NCI-H1417 treated with DMSO at 0.1 percent for 48 hours (cell line): ENCODE measurements at places on chromosomes 7 and 10.

DNA sequence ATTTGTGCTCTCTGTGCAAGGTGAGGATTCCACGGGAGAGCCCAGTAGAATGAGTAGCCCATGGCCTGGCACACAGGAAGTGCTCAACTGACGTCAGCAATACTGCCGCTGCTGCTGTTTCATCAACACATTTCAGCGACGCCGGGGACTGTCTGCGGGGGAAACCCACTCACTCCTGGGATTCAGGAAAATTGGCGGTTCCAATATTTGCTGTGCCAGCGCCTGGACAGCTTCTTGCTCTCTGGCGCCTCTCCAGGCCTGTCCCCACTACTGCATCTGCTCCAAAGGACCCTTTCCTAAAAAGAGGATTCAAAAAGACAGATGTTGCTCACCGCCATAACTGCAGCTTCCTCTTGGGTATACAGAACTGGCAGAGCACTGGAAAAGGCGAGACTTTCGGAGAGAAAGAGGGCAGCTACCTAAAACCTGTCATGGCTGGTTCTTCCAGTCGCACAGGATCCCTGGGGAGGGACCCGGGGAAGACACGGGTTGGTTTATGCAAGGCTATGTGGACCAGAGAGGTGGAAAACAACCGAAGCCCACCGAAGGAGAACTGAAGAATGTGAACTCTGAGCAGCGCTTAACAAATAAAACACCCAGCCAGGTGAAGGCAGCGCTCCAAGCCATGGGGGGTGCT, 39.7 kb upstream of the ENO4 start:
- no peak for DNase-seq

DNA sequence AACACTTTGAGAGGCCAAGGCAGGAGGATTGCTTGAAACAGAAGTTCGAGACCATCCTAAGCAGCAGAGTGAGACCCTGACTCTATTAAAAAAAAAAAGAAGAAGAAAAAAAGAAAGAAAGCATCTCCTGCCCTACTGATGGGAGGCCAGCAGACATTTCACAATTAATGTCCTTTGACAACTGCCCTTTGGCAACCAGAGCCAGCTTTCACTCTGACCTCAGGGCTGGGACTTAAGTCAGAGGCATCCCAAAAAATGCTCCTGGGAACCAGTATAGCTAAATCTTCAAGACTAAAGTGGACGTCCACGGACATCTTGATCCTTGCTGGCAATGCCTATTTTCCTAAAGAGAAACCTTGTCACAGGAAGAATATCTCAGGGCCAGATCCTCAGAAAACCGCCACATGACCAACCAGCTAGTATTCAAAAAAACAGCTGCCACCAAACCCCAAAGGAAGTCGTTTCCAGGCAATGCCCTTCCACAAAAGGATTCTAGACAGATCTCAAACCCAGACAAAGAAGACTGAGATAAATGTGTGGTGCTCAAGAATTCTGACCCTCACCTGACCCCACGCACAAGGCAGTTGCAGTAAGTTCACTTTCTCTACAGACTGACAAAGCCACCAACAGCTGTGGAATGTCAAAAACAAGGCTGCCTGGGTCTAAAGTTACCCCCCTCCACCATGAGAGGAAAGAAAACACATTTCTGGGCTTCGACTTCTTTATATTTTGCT, 18.4 kb downstream of the GFRA1 start:
- DNase-seq, result no peak

GRCh38 chr7:110105840-110106239, 985.1 kb upstream of the LRRN3 start:
- DNase-seq, result no peak

DNA sequence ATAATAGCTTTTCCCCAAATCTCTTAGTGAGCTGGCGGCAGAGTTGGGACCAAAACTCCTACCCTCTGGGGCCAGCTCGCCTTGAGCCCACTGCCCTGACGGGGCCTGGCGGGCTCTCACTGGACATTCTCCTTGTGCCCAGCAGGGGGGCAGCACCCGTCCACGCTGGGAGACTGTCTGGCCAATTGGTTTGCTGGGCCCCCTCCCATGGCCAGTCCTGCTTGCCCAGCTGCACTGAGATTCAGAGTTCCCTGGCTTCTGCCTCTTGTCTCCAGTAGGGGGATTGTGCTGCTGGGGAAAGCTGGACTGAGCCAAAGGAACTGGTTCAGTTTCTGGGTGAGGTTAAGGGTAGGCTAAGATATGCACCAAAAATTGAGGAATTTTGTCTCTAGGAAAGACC, 59.8 kb downstream of the RAMP3 start:
- DNase-seq, result no peak

DNA sequence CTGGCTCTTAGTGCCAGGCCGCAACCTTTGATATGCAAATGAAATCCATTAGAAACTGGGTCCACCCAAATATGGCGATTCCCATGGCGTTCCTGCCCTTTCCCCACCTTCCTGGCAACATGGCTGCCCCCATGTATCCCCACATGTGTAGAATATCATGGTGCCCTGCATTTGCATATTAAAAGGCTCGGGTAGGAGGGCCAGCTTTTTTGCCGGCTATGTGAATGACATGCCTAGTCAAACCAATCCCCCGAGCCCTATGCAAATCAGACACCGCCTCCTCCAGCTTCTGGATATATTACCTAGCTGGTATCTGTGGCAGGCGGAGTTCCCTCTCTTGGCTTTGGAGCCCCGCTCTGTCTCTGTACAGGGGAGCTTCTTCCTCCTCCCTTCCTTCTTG, 18.3 kb downstream of the MMS19 start:
- DNase-seq, result no peak

GRCh38 chr10:127441350-127442219, 107.5 kb upstream of the NPS start:
- DNase-seq, result no peak

GRCh38 chr7:155551785-155552611, 5.6 kb upstream of the CNPY1 start:
- DNase-seq, result no peak

GRCh38 chr7:118194571-118194970, 10.6 kb downstream of the LSM8 start:
- DNase-seq, result no peak

DNA sequence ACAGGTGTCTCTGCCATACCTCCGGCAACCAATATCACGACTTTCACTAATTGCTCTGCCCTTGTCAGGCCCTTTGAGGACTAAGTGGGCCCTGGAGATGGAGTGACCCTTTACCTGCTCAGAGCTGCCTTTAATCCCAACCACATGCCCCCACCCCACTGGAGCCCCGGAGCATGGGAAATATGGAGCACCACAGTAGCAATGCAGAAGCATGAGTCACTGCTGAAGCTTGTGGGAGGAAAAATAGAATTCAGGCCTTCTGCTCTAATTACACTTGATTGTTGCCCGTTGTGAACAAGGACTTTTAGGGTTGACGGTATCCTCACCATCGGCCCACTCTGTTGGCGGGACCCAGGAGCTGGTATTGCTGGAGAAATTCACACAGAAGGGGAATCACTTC, 52.5 kb upstream of the FRMD4A start:
- no peak for DNase-seq

DNA sequence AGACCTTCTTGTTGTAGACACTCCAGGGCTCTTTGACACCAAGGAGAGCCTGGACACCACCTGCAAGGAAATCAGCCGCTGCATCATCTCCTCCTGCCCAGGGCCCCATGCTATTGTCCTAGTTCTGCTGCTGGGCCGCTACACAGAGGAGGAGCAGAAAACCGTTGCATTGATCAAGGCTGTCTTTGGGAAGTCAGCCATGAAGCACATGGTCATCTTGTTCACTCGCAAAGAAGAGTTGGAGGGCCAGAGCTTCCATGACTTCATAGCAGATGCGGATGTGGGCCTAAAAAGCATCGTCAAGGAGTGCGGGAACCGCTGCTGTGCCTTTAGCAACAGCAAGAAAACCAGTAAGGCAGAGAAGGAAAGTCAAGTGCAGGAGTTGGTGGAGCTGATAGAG, 5.5 kb downstream of the GIMAP7 start:
- no peak for DNase-seq

GRCh38 chr7:26709210-26709990, 155.0 kb downstream of the SKAP2 start:
- no peak for DNase-seq

DNA sequence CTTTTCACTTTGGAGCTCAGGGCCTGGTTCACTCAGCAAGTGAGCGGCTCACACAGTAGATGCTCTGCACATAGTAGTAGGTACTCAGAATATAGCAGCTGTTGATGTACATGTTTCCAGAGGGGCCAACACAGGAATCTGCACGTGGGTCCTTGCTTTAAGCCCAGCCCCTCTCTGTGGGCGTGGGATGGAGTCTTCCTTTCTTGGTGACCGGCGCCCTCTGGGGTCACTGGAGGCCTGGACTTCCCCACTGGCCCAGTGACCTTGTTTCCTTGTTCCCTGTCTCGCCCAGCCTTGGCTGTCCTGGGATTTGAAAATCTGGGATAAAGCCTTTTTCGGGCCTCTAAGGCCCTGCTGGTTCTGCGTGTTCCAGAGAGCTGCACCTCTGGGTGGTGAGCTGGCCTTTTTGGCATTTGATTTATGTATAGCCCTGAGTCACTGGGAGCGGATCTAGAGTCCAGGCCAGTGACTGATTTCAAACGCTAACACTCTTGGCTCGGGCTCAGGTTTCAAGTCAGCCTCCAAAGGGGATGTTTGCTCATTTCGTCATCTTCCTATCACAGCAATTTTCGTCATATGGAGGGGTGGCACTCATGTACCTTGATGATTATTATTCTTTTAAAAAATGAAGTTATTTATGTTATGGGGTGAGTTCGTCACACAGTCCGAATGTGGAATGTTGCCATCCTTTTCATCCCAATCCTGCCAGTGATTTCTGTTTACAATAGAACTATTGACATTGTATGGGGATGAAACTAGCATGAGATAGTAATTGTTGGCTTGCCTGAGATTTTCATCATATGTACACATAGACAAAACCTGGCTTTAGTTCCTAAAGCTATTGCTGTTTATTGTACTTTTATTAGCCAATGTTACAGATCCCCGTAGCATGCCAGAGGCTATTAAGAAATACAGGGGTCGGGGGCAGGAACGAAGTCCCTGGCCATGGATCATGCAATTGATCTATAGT, 65.5 kb downstream of the CUX1 start:
- no peak for DNase-seq

DNA sequence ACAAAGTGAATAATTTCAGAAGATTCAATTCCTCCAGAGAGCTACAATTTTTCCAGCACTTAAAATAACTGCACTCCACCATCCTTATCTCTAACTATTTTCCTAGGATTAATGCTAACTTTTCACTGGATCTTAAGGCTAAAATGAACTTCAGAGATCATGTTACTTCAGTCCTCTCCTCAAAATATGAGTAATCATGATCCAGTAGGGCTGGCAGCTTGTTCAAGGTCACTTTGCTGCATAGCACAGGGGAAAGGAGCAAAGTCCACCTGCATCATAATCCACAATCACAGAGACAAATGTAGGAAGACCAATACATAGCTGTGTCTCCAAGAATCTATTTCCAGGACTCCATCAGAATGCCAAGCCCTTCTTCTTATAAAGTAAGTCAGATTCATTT, 150.3 kb downstream of the LRRTM3 start:
- DNase-seq, result no peak

DNA sequence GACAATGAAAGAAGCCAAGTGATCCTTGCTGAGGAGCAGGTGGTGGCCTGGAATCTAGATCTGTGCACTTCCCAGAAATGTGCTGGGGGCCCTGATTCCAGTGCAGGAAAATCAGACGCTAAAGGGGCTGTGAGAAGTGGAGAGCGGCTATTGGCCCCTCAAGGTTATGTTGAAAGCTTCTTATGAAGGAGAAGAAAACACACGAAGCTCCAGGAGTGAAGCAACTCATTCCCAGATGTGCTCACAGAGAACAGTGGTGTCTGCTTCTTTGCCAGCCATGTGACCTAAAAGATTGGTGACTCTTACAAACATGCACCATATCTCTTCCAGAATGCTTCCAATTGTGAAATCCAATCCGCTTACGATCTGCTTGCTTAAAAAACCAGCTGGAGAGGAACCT, 679.3 kb upstream of the IGFBP3 start:
- no peak for DNase-seq

GRCh38 chr10:97762056-97762455, 9.7 kb downstream of the SFRP5 start:
- DNase-seq, result no peak

GRCh38 chr10:75542906-75543305, 111.5 kb downstream of the LRMDA start:
- no peak for DNase-seq

DNA sequence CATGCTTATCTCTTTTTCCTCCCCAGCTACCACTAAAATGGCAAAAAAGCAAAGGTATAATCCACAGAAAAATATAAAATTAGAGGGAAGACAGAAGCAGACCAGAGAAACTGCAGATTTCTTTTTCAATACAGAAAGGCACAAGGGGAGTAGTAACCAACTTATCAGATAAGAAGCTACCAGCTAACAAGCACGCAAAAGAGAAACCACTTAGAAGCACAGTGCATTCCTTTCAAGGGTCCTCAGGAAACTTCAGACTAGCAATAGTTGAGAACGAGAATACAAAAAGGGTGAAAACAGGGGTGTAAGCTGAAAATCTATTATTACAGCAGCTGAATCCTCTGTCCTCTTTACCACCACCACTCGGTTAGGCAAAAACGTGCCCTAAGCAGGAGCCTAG, 9.9 kb upstream of the OR2A5 start:
- no peak for DNase-seq

- no peak for DNase-seq
Observed at GRCh38 chr10:70197235-70197945, 27.1 kb upstream of the SAR1A start.

DNA sequence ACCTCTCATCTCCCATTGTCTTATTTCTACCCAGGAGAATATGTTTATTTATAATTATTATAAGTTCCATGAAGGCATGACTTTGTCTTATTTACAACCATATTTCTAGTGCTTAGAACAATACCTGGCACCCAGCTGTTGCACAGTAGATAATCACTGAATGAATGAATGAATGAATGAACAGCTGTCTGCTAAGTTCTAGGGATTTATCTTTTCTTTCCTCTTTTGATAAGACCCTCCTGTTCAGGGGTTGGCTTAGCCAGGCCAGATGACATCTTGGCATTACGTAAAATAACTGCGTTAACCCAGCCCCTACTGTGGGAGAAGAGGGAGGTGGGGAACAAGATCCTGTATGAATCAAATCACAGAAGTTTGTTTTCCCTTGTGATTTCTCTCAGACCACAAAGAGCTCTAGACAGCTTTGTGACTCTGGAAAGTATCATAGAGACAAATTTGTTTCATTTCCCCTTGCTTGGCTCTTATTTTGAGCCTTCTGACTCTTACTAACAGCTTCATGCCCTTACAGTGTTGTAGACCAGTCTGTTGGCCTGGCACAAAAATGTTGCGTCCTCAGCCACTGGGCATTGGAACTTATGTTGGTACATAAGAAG, 8.4 kb downstream of the ZNF862 start:
- DNase-seq, result no peak

DNA sequence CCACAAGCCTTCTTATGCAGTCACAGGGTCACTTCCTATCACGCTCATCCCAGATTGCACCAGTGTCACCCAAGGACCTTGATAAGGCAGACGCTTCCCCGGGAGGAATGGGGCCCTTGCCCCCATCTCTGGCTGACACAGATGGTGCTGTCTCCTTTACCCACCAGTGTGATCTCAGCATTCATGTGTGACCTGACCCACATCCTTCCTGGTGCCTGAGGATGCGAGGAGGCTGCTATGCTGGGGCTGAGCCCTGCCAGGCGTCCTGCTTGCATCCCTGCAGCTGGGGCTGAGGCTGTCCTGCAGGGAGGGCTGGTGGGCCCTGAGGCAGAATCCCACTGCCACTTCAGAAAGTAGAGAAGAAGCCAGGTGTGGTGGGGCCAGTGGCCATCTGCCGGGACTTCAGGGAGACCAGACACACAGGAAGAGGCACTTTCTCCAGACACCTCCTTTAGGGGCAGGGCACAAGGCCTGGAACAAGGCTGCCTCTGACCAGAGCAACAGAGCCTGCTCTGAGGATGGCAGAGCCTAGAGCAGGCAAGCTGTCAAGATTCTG, 35.3 kb downstream of the RASGEF1A start:
- no peak for DNase-seq

GRCh38 chr10:4120096-4120853, 335.3 kb upstream of the KLF6 start:
- no peak for DNase-seq
